ENCODE measurements at places on chromosomes 3 and 15.

- no peak for DNase-seq
These were observed 43.1 kb downstream of the LRRN1 start for GRCh38 chr3:3842356-3842755.

DNA sequence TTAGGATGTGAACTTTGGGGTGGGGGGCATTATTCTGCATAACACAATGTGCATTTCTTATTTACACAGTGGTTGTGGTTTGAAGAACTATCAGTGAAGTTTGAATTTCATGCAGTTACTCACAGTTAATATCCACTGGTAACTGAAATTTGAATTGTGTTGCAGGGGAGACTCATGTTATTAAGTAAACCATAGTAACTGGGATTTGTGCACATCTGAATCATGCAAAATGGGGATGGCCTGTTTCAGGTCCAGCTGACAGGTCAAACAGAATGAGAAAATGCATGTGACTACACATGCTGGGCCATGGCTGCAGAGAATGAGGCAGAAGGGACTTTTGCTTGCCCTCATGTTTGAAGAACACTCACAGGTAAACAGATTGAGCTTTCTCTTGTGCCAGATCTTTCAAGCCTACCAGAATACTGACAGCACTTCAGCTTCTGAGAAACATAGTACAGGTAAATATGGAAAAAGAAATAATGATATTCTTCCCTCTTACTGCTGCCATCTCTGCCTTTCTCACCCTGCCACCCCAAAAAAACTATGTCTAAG is 115.0 kb downstream of the POLQ start:
- DNase-seq, result no peak

GRCh38 chr3:109355625-109356441 is 18.5 kb upstream of the DPPA4 start:
- no peak for DNase-seq

GRCh38 chr3:112127522-112128494 is 5.2 kb downstream of the GCSAM start:
- DNase-seq, result no peak

DNA sequence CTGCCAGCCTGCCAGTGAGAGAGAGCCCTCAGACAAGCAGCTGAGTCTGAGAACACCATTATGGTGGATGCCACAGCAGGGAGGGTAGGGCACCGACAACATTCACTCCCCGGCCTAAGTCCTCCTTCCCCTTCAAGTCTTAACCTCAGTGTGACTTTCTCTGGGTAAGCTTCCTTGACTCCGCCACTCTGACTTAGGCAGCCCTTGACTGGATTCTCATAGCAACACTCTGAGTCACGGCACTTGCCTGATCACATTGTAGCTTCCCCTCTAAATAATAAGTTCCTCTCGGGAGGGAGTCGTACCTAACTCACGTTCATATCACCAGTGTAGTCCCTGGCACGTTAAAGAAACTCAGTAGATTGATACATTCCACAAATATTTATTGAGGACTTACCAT is 180.5 kb downstream of the FOXB1 start:
- no peak for DNase-seq

Measured in hippocampal formation (tissue), 2 donors.